ENCODE measurements at places on chromosomes 4 and X.

GRCh38 chr4:16608123-16608522, 290.3 kb downstream of the LDB2 start:
- no peak for DNase-seq

GRCh38 chr4:112377171-112377570, 80.0 kb downstream of the ALPK1 start:
- no peak for DNase-seq

- DNase-seq: no peak
Measured at GRCh38 chr4:122393276-122393675, 14.5 kb downstream of the ADAD1 start.

DNA sequence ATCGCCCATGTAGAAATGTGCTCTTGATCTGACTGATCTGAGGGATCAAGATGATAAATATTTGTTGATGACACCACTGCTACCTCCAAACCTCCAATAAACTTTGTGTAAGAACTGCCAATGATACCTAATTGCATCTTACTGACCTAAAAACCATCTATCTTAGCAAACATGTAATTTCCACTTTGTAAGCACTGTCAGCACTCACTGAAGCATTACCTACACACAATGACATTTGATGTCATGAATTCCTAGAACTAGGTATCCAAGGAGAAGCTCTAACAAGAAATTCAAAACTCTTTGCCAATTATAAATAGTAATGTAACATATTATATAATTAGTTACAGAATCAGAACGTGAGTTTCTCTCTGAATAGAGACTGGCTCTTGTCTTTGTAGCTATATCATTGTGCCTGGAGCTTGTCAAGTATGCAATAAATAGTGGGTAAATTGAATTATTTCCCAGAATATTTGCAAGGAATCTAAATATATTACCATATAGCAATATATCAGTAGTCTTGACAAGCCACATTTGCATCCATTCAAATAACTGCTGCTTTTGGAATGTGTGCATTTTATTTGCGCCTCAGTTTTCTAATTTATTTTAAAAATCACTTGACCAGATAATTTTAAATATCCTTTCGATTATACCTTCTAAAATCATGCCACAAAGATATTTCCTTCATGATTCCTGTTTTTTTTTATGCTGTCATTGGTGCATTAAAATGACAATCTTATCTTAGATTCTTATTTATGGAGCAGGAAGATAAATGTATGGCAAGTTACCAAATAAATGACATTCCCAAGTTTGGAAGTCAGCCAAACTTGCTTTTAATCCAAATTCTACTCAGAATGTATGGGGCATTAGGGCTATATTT, 232.3 kb upstream of the NEIL3 start:
- no peak for DNase-seq

DNA sequence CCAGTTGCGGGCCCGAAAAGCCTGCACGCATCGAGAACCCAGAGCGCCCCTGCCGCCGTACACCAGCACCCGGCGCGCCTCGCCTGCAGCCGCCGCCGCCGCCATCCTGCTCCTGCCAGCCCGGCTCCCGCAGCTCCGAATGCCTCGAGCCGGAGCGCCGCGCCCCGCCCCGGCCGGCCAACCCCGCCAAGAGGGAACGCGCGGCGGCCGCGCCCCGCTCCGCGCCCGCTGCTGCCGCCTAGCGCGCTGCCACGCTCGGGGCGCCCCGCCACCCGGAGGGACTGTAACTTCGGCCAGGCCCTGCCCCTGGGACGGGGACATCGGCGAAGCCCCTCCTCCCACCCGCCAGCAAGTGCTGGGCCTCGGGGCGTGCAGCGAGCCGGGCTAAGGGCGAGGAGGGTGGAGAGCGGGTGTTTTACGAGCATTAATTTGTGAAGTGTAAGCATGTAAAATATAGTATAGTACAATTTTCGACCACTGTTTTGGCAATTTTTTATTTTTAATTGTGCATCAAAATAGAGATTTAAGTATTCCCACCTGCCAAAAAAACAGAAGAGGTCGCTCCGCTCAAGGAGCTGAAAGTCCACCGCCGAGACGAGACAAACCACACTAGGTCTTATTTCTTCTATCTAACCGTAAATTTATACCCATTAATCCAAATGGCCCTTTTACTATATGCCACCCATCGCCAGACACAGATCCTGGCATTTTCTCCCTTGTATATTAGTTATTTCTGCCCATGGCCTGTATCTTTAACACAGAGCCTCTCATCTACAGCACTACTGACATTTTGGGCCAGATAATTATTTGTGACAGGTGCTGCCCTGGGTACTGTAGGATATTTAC, at the start of gene QDPR:
Gene QDPR, minus strand, starts transcription at position 141 of the 846 bp plus-strand sequence. Its CDS starts 36 bp downstream, at position 105.
- DNase-seq: peak; percentile 74

GRCh38 chr4:5933116-5933515, 40.2 kb upstream of the CRMP1 start:
- DNase-seq: no peak

DNA sequence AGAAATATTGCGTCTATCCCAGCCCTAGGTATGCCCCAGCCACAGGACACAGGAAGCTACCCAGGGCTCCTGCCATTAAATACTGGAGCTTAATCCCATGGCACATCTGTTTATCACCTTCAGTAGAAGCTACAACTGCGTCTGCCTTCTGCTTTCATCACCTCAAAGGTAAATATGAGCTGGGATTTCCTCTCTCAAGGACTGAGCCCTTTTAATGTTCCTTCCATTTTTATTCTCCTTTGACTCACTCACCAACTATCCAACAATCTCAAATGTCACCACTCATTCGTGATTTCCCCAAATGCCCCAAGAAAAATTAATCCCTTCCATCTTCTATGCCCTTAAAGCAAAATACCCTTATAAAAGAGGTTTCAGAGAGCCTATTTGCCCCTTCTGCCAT, 1.8 kb upstream of the MID1 start:
- DNase-seq: no peak

DNA sequence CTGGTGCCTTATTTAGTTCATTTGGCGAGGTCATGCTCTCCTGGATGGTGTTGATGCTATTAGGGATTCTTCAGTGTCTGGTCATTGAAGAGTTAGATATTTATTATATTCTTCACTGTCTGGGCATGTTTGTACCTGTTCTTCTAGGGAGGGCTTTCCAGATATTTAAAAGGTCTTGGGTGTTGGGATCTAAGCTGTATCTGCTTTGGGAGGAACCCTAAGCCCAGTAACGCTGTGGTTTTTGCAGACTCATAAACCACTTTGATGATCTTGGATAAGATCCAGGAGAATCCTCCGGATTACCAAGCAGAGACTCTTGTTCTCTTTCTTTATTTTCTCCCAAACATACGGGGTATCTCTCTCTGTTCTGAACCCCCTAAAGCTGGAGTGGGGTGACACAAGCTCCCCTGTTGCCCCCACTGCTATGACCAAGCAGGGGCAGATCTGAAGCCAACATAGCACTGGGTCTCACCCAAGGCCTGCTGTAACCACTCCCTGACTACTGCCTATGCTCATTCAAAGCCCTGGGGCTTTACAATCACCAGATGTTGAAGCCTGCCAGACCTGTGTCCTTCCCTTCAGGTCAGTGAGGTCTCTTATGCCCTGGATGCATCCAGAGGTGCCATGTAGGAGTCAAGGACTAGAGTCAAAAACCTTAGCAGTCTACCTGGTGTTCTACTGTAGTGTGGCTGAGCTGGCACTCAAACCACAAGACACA, 187.6 kb downstream of the GUCY2F start:
- DNase-seq: no peak

DNA sequence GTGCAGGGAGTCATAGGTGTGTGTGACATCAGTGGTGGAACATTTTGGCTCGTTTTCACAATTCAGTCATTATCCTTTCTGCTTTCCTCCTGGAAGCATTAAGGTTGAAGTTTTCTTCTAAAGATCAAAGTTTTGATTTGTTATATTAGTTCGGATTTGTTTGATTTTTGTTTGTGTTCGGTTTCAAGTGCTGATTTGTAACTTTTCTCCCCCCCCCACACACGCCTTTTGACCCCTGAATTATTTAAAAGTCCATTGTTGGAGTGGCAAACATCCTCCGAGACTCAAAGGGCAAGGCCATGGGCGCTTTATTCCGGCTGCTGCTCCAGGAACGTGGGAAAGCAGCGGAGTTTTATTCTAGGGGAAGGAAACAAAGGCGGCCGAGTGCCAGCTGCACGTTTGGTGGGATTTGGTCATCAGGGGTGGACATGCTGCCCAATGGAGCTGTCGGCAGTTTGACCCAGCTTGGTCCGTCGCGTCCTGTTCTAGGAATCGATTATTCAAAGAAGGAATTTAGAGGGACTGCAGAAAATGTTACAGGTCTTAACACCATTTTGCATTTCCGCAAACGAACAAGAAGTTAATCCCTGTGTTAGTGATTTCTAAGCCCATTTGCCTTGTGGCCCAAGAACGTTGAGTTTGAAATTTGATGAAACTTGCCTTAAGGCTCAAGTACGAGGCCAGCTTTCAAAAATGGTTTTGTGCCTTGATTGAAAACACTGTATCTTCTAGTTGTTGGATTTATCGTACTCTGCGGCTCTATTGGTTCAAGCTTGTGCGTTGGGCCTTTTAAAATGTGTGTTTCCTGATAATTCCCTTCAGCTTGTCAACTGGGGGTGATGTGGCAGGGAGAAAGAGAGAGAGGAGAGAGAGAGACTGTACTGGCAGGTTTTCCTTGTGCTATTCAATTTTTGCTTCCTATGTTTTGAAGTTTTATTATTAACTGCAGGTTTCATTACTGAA, 565 bp upstream of the ZNF41 start:
- no peak for DNase-seq

- no peak for DNase-seq
Measured at GRCh38 chr4:110128472-110128919, 69.9 kb downstream of the ELOVL6 start.

DNA sequence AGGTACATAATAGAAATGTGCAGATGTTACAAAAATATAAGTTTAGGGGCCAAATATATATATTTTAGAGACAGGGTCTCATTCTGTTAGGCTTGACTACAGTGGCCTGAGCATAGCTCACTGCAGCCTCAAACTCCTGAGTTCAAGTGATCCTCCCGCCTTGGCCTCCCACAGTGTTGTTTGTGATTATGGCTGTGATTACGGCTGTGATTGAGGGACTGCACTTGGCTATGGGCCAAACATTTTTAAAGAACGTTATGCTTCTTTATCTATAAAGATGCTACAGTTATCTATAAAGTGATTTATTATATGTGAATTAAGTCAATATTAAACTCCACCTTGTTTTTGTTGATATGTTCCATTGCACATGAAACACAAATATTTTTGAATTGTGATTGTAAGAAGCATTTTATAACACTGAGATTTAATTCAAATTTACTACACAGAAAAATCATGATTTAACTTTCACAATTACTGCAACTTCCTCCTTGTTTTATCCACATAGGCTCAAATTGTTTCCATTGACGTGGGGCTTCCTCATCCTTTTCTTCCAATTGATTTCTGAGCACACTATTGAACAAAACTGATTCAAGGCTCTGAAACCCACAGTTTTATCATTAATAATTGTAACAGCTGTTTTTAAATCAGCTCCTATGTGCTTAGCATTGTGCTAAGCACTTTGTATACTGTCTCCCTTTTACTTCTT, 68.4 kb upstream of the BMPR1B start:
- DNase-seq: no peak

- no peak for DNase-seq
Measured at GRCh38 chr4:55154933-55155332, 29.5 kb upstream of the KDR start.

- DNase-seq: no peak
Measured at GRCh38 chr4:38787693-38788092, 4.9 kb upstream of the TLR10 start.

- DNase-seq: no peak
Measured at GRCh38 chr4:87078987-87079486, 141.4 kb downstream of the KLHL8 start.

DNA sequence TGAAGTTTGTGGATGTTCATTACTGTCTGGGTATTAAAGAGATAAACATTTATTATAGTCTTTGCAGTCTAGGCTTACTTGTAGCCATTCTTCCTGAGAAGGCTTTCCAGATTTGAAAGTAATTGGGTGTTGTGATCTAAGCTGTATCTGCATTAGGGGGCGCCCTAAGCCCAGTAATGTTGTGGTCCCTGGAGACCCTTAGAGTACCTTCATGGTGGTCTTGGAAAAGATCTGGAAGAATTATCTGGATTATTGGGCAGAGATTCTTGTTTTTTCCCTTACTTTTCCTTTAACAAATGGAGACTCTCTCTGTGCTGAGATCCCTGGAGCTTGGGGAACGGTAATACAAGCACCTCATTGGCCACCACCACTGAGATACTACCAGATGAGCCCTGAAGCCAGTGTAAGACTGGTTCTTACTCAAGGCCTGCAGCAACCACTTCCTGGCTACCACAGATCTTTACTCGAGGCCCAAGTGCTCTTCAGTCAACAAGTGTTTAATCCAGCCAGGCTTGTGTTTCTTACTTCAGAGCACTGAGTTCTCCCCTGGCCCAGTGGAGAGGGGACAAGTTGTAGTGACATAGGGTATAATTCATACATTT, 63.1 kb downstream of the RTL3 start:
- DNase-seq: no peak

- no peak for DNase-seq
Measured at GRCh38 chr4:178953447-178954120, 1511.3 kb upstream of the AGA start.

- DNase-seq: no peak
Measured at GRCh38 chr4:168694667-168695066, 197.8 kb downstream of the PALLD start.

GRCh38 chrX:49271341-49271740, 1.7 kb downstream of the PPP1R3F start:
- no peak for DNase-seq

DNA sequence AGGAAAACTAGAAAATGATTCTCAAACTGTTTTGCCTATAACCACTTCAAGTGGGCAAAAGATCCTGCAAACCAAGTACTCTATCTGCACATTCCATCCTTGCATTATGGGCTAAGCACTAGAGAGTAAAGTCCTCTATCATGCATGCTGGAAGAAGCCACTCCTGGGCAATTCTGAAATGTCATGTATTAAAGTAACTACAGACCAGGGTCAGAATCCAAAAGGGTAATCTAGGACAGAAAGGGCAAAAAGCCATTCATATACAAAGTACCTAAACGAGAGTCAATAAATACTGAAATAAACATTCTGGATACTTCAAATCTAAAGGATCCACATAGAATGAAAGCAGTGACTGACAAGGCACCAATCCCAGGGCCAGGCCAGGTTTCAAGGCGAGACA, 1.0 kb downstream of the SNX12 start:
- no peak for DNase-seq

DNA sequence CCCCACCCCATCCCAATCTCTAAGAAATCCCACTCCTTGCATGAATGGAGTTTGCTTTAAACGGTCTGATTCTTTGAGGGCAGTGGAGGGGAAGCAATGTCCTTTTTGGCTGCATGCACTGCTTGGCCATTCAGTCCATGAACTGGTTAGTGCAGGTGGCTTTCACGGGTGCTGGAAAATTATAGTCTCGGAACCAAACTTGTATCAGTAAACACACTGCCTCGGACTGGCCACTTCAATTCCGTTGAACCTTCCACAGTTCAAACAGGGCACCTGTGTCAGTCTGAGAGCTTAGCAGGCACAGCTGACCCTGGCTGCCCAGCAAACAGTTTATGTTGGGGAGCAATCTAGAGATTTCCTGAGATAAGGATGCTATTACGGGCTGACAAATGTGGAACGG, 255.6 kb downstream of the DHX15 start:
- DNase-seq: no peak

Data from stimulated activated CD4-positive, alpha-beta T cell treated with anti-CD3 and anti-CD28 coated beads, Interleukin-12 subunit alpha, Interleukin-12 subunit beta, amount 100 ng/mL, for 4 hours (primary cell).